Activated T-cell treated with anti-CD3 and anti-CD28 coated beads, Interleukin-2, amount 50 U/mL, for 72 hours (primary cell): ENCODE measurements at places on chromosomes 11 and 22. TPM values are rescaled to one million over a fixed set of nuclear protein-coding genes. Genes with fewer than 3 reads are reported as not detected.

DNA sequence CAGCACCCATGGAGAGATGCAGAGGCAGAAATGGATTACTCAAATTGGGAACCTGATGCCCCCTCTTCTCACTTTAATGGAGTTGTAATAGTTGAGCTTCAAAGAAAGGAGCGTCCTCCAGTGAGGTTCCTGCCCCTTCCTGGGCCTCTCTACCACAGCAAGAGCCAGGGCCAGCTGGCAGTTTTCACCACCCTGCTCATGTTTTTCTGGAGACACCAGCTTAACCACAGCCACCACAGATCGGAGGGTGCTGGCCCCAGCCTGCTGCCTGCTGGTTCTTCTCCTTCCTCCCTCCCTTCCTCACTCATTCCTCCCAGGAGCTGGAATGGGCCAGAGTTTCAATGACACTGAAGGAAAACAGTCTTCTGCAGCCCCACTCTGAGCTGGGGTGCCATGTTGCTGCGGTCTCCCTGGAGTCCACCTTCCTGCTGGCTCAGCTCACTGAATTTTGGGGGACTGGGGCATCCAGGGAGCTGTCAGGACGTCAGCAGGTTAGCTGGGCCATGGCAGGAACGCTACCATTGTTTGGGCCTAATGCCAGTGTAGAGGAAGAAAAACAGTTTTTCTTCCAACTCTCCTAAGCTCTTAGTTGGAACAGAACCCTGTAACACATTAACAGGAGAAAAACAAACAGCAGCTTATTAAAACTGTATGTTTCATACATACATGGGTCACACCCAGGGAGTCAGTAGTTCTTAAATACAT is 57.7 kb downstream of the TRAF6 start:
- DNase-seq = peak; percentile 21

- no peak for DNase-seq
These were observed 1113.4 kb downstream of the BRD1 start for GRCh38 chr22:48714231-48714630.

DNA sequence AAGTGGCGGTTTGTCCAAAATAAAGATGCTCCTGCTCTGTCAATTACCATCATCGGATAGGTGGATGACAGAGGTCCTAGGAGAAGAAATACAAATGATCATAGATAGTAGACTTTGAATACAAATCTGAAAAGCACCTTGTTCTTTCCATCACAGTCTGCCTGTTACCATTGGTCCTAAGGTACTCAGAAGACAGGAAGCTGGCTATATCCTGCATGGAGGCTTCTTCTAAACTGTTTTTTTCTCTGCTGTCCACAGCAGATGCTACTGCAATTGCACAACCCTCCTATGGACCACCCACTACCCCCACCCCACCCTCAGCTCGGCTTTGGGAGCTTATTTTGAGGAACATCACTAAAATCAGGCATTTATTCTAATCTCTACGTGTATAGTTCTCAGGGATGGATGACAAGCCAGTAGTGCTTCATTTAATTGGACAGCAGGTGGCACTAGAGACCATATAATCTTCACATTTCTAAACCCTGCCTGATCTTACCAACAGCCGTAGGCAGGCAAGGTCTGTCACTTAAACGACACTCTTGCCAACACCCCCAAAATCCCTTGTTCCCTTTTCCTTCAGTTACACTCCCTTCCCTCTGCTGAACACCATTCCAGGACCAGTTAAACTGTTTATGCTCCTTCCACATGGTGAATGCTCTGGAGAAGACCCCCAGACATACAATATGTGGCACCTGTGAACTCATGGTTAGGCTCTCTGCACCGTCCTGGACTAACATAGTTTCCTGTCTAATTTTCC is 6.6 kb upstream of the PTS start:
- DNase-seq = peak; percentile 27

DNA sequence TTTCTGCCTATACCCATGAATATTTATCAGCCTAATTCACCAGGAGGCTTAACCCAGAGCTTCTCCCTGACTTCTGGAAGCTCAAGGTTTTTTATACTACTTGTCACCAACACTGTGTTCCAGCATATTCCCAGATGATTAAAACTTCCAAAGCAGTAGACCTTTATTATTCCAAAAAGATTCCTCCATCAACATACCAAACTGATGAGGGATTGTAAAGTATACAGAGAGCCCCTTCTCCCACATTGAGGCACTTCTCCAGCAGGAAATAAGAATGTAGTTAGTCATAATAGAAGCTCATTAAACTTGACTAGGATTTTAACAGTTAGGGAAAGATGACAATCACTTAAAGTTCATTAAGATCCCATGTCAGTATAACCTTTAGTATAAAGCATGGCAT is 51.4 kb upstream of the CEP126 start:
- DNase-seq = no peak

- DNase-seq = no peak
These were observed 104.2 kb downstream of the WT1 start for GRCh38 chr11:32331098-32331497.

DNA sequence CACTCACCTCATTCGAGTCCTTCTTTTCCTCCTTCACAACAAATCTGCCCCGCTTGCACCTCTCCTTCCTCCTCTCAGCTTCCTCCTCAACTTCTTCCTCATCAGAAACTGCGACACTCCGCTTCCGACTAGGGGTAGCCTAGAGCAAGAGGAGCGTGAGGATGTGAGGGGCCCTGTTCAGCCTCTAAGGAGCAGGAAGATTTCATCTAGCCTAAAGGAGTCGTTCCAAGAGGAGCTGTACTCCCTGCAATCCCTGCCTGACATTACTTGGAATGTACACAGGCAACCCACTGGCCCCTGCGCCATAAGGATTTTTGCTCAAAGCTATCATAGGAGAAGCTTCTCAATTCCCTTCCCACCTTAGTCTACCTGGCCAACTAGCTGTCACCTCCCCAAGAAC is 34.5 kb downstream of the MORC2 start:
- no peak for DNase-seq

DNA sequence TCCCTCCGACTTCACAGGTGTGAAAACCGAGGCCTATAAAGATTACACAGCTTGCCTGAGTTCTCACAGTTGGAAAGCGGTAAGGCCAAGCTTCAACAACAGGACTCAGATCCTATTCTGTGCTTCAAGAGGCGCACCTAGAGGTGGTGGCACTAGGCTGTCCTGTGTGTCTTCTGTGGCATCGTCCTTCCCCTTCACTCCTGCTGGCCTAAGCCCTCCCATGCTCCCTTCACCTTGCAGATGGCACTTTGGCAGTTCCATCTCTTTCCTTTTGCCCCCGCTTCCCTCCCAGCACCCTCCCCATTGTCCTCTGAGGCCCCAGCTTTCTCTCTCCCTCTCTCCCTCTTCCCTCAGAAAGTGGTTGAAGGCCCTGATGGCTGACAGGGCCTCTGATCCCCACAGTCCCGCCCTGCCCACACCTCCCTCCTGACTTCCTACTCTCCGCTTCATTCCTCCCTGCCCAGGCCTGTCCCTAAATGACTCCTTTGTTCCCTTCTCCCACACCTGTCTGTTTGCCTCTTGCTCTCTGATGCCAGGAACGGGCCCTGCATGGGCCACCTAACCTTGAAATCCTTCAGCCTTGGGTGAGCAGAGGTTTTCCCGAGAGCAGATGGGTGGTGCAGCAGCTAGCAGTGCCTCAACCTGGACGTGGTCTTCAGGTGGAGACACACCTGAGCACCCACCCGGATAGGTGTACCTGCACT is 5.8 kb downstream of the TRIM29 start:
- no peak for DNase-seq

MRGPRE gene
- total RNA-seq = not detected

USP2 gene
- 3.0 TPM for total RNA-seq

ROM1 gene
- total RNA-seq = 6.7 TPM

DNA sequence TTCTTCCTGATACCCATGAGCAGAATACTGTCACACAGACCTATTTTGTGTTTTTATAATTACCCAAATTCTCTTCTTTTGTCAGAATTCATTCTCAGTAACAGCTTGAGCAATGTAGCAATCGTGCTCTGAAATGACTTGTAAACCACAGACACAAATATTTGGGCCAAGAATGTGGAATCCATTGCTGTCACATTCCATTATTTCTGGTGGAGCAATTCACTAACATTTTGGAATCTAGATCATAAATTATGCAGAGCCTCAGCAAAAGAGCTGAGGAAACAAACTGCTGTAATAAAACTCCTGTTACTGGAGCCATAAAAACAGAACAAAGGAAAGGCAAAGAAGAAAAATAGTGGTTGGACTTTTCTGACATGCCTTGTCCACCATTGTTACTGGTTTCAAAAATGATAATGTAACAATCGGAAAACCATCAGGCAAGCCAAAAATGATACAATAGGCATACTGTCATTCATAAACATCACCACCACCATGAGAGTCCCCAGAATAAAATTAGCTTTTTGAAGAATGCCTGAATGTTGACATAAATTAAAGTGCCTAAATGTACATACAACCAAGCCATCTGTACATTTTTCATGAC is 223.4 kb upstream of the PITPNB start:
- no peak for DNase-seq

- no peak for DNase-seq
These were observed 58.5 kb downstream of the TNRC6B start for GRCh38 chr22:40236131-40236665.

PANX1 gene
- total RNA-seq = 10.3 TPM

DNA sequence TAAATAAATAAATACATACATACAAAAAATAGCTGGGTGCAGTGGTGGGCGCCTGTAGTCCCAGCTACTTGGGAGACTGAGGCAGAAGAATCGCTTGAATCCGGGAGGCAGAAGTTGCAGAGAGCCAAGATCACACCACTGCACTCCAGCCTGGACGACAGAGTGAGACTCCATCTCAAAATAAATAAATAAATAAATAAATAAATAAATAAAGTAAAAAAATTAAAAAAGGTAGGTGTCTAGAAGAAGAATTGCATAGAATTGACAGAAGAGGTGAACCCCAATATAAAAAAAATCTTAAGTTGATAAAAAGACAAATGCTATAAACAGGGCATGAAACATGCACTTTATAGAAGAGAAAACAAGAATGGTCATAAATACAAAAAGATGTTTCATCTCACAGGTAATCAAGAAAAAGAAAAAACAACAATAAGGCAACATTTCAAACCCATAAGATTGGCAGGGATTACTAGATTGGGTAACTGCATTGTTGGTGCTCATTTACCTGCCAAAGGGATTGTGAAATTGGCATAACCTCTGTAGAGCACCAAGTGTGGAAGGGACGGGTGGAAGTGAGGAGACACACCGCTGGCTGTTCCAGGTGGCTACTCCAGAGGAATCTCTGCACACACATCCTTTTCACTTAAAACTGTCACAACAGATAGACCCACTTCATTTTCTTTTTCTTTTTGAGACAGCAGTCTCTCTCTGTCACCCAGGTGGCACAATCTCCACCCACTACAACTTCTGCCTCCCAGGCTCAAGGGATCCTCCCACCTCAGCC is 44.7 kb downstream of the NF2 start:
- DNase-seq = no peak

GRCh38 chr11:3927129-3927796 is 71.8 kb downstream of the STIM1 start:
- DNase-seq = no peak

DNA sequence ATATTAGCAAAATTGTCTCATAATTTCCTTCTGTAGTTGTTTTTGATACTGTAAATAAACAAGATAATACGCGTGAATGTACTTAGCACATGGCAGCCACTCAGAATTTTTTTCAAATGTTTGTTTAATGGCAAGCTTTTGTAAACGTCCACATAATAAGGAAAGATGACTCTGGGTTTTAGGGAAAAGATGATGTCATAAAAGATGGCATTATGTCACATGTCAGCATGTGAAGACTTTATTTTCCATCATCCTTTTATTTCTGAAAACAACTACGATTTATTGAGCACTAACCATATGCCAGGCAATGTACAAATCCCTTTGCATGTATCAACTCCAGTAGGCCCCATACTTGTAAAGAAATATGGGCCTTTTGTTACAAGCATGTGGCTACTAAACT is 139.9 kb downstream of the C11orf91 start:
- DNase-seq = no peak

DNA sequence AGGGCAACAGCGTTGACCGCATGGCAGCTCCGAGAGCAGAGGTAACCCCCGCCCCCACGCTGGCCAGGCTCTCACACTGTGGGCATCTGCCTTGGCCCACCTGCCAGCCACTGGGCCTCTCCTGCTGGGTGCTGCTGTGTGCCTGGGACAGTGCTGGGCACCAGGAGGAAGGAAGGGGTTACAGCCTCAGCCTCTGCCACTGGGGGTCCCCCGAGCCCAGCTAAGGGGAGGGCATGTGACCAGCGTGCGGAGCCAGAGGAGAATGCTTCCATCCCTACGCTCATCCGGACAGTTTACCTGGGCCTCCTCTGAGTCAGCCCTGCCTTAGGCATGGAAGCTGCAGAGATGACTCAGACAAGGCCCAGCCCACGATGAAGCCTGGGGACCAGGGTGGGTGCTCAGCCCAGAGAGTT is 10.9 kb downstream of the NCF4 start:
- DNase-seq = no peak

- no peak for DNase-seq
These were observed 782.8 kb downstream of the CNTN5 start for GRCh38 chr11:99803501-99803900.

CCDC90B gene
- total RNA-seq = 38.8 TPM

DNA sequence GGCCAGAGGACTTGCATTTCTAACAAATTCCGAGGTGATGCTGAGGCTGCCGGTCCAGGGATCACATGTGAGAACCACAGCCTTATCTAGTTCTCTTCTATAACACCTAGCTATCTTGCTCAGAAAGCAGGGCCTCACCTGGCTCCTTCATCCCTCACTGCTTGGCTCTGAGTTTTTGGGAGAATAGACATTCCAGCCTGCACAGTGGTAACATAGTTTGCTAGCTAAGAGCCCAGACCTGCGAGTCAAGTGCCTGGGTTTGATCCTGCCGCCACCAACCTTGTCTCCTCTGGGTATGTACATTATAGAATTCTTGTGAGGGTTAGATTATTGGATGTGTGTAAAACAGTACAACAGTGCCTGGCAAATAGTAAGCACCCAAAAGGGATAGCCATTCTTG is 13.5 kb upstream of the POU2AF1 start:
- no peak for DNase-seq

DNA sequence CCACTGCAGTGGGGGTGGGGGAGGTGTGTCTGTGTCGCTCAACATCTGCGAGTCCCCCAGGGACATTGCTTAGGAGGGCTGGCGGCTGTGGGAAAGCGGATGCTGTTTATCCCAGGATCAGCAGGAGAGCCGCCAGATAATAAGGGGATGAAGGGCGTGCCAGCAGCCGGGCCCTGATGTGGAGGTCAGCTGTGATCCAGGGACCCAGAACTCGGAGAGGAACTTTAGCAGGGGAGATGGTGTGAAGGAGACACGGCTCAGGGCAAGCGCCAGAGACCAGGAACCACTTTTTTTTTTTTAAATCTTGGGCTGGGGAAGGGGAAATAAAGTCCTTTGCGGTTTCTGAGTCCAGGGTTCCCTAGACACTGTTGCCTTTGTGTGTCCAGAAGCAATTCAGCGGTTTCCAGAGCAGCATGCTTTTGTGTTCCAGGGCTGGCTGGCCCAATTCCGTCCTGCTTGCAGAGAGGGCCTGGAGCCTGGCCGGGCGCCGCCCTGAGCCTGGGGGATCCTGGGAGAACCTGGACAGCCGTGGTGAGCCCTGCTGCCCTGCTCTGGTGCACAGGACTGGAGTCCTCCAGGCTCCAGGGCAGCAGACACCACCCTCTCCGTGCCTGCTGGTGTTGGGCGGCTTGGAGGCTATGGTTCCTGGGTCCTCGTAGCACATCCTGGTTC is at the start of gene GRAMD4:
GRAMD4 (plus strand) TSS at position 557 of the 672 bp plus-strand sequence. CDS start 6,414 bp downstream, outside the sequence.
- DNase-seq = no peak

MYO7A gene
- 0.29 TPM for total RNA-seq

GRCh38 chr11:84437071-84437980 is 1151.2 kb upstream of the CCDC90B start:
- DNase-seq = no peak

OR2AT4 gene
- total RNA-seq = not detected

- DNase-seq = peak; percentile 84
These were observed 796 bp upstream of the YIF1A start for GRCh38 chr11:66289548-66290329.

GRCh38 chr11:125957618-125958332 is 11.9 kb downstream of the VSIG10L2 start:
- DNase-seq = no peak
